Activated CD8-positive, alpha-beta memory T cell treated with anti-CD3 and anti-CD28 coated beads for 1 hour (primary cell): ENCODE measurements at places on chromosomes 16 and 17.

DNA sequence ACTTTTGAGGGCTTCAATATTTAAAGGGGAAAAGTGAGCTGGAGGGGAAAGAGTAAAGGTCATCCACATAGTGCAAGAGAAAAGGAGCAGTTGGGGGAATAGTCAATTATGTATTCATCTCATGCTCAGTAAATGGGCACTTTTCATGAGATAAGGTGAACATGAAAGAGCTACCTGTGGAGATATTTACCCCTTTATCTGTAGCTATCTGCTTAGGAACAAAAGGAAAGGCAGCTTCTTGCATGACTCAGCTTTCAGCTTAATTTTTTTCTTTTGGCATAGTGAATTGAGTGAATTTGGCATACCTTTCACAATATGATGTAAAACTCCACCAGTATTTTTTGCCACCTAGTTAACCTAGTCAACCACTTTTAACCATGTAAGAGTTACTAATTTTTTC, 26.4 kb downstream of the CPD start:
- no peak for DNase-seq

GRCh38 chr17:49674507-49674906, 3.4 kb downstream of the SPOP start:
- DNase-seq = no peak

DNA sequence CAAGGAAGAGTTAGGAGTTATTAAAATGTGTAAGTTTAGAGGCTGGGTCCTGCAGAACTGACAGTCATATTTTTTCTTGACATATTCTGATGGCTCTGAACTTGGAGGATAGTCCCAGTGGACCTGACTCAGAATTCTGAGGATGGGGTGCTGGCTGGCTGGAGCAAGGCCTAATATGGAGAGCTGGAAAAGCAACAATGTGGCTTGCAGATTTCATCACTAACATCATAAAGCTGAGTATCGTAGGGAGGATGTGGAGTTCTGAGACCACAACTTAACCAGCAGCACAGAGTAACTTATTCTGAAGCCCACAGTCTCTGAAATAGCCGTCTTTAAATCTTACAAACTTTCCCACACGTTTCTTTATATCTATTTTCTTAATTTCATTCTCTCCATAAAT, 2.3 kb downstream of the KRTAP1-5 start:
- no peak for DNase-seq

DNA sequence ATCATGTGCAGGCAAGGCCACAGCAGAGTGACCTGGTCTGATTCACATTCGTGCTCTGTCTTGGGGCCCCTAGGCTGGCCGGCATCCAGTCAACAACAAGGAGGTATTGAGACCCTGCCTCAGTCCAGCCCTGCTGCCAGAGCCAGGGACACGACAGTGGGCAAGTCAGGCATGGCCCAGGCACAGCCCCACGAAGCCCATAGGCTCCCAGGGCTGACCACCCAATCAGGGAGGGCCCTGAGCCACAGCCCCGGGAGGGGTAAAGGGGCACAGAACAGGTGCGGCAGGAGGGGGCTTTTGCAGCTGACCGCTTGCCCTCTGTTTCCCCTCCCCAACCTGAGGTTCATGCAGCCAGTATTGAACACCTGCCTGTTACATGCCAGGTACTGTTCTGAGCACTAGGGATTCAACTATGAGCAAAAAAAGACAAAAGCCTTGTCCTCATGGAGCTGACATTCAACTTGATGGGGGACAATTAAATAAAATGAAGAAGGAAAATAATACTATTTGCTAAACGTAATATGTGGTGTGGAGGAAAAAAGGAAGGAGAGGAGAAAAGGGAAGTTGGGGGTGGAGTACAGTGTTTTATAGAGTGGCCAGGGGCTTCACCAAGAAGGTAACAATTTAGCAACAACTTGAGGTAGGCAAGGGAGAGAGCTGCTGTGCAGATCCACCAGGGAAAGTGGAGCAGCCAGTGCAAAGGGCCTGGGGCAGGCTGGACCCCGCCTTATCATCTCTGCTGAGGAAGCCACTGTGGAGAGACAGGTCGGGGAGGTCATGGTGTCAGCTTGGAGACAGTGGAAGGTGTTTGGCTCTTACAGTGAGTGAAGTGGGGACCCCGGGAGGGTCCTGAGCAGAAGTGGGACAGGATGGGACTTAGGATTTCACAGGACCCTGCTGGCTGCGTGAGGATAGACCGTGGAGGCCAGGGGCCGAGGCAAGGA, 6.1 kb downstream of the DRC3 start:
- DNase-seq = no peak

DNA sequence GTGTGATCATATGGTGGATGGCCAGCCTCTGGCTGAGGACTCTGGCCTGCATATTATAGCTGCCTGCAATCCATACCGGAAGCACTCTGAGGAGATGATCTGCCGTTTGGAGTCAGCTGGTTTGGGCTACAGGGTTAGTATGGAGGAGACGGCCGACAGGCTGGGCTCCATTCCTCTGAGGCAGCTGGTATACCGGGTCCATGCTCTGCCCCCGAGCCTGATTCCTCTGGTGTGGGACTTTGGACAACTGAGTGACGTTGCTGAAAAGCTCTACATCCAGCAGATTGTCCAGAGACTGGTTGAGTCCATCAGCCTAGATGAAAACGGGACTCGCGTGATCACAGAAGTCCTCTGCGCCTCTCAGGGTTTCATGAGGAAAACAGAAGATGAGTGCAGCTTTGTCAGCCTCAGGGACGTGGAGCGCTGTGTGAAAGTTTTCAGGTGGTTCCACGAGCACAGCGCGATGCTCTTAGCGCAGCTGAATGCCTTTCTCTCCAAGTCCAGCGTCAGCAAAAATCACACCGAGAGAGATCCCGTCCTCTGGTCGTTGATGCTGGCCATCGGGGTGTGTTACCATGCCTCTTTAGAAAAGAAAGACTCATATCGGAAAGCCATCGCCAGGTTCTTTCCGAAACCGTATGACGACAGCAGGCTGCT, 69.0 kb upstream of the ENDOV start:
- no peak for DNase-seq

DNA sequence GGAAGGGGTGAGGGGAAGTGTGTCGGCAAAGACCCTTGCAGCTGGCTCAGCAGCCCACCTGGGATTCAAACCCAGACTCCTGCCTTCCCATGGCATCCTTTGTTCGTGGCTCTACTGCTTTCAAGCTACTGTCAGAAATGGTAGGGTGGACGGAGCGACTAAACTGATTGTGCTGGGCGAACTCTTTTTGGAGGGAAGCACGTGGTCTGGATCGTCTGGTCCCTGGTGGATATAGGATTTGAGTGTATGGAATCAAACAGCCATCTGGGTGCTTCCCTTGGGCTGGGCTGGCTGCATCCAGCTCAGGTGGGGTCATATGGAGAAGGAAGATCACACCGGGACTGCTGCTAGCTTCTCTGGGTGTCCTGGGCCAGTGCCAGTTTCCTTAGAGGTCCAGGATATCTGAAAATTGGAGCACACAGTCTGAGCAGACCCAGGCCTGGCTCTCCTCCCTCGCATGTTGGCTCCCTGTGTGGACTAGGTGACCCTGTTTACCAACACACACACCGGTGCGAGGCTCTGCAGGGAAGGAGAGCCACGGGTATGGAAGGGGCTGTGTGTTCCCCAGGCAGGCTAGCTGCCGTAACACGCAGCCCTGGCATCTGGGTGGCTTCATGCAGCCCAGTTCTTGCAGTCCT, 8.6 kb downstream of the CMIP start:
- no peak for DNase-seq

GRCh38 chr17:1144162-1144561, 35.6 kb downstream of the ABR start:
- no peak for DNase-seq

GRCh38 chr17:72429066-72429638, 308.3 kb downstream of the SOX9 start:
- DNase-seq = no peak

DNA sequence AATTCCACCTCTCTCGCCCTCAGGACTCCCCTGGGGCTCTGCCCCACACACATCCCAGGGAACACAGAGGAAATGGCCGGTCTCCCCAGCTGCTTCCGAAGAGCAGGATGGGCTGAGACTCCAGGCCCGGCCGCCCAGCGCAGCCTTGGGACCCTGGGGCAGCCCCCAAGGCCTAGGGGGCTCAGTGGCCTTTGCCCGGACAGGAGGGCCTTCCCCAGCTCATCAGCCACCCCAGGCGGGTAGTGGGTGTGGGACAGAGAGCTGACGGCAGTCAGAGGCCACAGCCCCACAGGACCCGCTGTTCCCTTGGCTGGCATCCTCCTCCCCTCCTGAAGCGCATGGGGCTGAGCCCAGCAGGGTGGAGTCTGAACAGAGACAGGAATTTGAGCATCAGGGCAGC, 6.2 kb upstream of the CBFA2T3 start:
- DNase-seq = no peak

DNA sequence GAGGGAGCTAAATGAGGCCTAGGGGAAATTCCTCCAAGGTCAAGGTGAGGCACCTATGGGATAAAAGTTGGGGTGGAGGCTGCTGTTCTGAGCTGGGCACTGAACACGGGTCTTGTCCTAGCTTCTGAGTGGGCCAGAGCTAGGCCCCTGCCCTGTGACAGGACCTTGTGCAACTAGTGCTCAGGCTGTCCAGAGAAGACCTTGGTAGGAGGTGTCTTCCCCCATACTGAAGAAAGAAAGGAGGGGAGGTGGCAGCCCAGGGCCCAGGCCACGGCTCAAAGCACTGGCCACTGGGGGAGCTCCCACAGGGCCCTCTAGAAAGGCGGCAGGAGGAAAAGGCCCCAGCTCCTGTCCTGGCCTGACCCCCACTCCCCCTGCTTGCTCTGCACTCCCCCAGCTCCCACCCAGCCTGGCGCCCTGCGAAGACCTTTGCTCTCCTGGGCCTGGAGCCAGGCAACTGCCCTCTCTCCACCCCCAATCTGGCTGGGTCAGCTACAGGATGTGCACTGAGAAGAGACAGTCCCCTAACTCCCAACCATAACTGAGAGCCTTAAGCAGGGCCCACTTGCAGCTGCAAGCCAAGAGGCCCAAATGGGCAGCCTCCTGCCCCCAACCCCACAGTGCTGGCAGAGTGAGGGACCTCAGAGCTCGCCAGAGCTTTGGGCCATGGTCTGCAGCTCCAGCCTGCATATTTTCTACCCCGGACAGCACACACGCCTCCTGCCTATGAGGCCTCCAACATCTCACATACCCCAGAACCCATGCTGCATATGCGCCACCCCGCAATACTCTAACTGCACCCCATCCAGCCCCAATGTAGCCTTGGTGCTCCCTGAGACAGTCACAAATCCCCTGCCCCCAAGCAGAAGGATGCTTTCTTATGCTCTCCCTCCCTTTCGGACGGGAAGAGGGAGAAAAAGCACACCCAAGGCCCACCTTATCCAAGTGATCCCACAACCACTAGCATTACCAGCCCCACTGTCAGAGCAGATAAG, 15.3 kb downstream of the HSD11B2 start:
- DNase-seq = no peak

- no peak for DNase-seq
These were observed 76.4 kb upstream of the C17orf78 start for GRCh38 chr17:37299257-37299980.

- DNase-seq = no peak
These were observed 292 bp downstream of the WSCD1 start for GRCh38 chr17:6070430-6070912.

DNA sequence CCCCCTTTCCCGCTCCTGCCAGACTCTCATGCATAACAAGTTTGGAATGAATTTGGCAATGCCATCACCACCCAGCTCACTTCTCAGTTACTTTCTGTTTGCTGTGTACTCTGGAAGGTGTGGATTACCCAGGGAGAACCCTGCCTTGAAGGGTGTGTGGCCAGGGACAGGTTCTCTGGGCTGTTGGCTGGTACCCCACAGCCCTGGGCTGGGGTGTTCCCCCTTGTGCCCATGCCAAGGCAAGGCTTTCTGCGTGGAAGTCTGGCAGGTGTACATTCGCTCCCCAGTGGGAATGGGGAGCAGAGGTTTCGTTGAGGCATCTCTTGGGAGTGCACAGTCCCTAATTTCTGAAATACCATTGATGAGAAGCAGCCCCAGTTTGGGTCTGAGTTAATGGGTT, 187.7 kb downstream of the CCDC182 start:
- no peak for DNase-seq

DNA sequence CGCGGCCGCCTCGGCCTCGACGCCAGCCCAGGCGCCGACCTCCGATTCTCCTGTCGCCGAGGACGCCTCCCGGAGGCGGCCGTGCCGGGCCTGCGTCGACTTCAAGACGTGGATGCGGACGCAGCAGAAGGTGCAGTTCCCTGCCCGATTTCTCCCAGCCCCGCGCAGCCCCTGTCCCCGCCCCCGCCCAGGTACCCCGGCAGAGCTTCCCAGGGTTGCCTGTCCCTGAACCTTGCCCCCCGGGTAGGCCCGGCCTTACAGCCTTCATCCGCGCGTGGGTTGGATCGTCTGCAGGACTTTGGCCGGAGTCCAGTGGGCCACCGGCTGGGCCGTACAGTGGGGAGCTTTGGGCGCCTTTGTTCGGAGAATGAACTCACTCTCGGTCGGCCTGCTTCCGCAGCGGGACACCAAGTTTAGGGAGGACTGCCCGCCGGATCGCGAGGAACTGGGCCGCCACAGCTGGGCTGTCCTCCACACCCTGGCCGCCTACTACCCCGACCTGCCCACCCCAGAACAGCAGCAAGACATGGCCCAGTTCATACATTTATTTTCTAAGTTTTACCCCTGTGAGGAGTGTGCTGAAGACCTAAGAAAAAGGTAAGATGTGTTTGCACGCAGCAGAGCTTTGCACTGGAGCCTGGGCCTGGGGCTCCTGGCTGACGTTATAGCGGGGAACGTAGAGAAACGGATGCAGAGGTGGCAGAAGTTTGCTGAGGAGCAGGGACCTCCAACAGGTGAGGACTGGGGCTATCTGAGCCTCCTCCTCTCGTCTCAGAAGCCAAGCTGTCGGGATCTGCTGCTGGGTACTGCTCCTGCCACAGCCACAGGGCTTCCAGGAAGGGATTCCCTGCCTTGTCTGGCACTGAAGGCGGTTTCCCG, 593 bp downstream of the GFER start:
- DNase-seq = no peak

GRCh38 chr16:67548265-67549126, 13.8 kb upstream of the CTCF start:
- DNase-seq = no peak

GRCh38 chr16:70407811-70408274, 31.1 kb downstream of the ST3GAL2 start:
- no peak for DNase-seq

DNA sequence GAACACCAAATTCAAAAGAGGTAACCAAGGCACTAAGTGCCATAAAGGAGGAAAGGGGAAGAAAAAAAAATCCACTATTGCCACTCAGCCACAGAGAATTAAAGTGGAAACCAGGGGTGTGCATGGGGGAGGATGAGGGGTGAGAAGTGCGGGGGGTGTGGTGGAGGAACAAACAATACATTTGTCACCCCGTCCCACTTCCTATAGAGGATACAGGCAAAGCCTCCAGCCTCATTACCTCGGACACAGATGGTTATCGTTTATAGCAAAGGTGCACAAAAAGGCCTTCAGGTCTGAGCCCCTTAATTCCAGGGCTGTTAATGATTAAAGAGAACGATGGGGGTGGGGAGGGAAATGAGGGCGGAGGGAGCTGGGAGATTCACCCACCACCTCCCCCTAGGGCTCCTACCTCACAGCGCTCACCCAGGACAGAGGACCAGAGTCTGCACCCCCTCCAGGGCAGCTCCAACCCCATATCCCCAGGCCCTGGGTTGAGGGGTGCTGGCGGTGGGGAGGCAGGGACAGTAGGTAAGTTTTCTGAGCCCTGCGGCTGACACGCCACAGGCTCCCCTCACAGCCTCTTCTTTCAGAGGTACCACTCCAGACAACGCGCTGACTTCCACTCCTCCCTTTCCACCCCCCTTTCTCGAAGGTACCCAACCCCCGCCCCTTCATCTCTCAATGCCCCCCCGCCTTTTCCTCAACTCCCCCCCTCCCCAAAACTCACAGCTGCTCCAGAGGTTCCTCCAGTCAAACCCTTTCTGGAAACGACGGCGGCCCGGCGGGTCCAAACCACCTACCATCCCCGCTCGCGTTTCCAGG, 470 bp downstream of the DCUN1D3 start:
- no peak for DNase-seq
